Activated naive CD4-positive, alpha-beta T cell treated with anti-CD3 and anti-CD28 coated beads, Interleukin-2, amount 50 U/mL, for 72 hours (primary cell): ENCODE measurements at places on chromosomes 5 and 9.

DNA sequence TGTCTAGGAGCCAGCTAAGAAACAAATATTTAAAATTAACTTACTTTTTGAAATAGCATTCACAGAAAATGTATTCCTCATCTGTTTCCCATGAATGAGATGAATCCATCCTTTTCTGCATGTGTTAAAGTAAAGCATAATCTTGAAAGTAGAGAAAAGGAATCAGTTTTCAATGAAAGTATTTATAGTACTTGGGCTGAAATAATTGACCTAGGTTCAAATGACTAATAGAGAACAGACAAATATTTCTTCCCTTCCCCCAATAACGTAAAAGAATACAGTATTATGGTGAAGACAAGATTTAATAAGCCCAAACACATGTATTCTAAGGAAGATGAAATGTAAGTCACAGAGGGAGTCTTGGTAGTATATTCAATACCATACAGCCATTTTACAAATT is 403.5 kb downstream of the ZNF608 start:
- DNase-seq, result no peak

DNA sequence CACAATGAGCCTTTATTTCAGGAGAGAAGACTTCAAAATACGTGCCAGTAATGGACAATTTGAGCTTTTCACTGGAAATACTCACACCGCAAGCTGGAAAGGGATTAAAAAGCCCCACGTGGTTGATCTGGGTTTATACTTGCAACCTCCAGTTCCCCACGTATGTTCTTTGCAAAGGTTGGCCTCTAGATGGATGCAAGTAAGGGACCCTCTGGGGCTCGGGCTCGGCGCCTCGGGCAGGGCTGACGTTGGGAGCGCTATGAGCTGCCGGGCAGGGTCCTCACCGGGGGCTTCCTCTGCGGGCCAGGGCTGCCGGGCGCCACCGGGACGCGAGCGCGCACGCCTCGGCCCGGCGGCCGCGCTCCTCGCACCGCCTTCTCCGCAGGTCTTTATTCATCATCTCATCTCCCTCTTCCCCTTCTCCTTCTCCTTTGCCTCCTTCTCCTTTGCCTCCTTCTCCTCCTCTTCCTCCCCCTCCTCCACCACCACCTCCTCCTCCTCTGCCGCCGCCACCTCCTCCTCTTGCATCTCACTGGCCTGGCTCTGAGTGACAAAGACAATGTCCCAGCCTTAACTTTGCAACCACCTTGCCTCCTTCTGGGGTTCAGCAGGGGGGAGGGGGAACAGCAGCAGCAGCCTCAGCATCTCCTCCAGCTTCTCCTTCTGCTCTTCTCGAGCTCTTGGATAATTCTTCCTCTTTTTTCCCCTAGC is 701 bp upstream of the ZNF462 start:
- DNase-seq, result no peak

DNA sequence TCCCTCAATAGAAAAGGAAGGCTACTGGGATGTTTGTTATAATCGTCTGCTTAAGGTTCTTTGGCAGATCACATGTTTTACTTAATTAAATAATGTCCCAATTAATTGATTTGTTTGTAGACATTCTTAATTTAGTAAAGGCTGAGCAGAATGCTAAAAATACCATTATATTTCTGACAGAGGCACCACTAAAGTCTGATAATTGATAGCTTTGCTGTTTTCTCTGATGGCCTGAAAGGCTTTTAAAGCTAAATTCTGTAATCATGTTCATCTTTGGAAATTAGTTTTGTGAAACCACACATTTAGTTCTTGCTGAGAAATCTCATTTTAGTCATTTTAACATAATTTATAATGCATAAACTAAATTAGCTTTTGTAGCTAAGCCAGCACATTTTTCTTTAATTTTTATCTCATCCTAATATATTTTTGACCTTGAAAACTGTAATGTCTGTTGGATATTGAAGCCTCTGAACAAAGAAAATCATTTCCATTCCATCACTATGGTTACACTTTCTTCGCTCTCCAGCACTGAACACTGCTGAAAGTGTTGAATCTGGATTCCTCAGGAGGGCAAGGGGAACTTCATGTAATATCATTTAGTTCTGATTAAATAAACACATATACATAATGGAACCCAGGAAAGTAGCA is 329.4 kb downstream of the ELAVL2 start:
- DNase-seq, result no peak

DNA sequence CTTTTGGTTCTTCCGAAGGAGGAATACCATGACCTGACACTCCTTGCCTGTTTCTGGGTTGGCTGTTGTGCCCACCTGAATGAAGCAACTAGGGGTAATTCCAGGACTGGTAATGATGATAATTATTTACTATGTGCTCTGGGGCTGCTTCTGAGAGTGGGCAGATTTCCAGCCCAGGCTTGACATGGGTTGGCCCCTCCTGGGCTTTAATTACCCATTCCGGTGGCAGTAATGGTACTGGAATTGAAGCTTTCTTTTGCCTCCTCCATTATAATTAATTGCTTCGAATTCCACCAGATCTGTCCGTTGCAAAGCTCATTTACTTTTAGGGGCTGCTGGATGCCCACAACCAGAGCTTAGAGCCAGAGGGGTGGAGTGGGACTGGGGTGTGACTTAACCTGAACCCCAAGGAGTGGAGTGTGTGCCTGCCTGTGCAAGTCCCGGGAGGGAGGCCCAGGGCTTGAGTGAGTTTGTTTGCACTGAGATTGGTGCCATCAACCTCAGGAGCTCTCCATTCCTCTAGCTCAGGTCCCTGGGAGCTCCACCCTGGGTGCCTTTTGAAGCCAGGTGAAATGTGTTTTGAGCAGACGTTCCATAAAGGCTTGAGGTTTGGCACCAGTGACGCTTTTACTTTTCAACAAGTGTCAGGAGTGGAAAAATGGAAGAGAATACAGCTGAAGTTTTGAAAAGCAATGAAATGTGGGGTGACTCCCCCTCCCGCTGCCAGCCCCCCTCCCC is 214.6 kb downstream of the PDZD2 start:
- DNase-seq, result no peak

- DNase-seq, result no peak
Measured at GRCh38 chr9:124373851-124374250, 41.4 kb downstream of the PSMB7 start.

DNA sequence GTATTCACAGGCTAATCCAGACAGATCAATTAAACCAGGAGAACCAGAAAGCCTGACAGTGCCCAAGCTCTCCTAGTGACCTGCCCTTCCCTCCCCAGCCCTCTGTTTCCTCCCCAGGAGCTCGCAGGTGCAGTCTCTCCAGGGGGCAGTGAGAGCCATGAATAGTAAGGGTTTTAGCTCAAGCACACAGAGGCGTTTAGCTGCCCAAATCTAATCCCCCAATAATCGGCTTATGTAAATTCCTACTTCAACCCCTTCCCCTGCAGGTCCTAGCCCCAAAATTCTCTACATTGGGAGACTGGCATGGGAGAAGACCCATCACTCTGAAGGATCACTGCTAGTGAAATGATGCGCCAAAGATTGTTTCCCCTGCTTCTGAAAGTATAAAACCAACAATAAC is 10.5 kb upstream of the TAL2 start:
- DNase-seq, result no peak

GRCh38 chr9:849431-849830 is 7.9 kb downstream of the DMRT1 start:
- no peak for DNase-seq

- no peak for DNase-seq
Measured at GRCh38 chr5:126015235-126016181, 407.7 kb upstream of the GRAMD2B start.

DNA sequence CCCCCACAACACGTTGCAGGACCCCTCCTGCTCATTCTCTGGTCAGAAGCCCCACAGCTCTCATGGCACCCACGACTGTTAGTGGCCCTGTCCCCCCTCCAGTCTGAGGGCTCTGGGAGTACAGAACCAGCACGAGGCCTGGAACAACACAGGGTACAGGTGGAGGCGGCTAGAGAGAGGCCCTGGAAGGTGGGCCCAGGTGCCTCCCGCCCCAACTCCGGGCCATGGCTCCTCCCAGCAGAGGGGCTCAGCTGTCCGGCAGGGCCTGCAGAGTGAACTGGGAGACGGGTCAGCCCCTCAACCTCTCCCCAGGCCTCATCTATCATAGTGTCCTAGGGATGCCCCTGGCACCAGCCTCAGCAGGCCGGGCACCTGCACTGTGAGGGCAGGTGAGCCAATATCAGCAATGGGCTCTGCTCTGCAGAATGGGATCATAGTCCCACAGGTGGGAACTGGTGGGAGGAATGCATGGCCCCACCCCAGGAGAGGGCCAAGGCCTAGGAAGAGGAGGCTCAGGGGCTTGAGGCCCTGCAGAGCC is 58.6 kb downstream of the BARX1 start:
- DNase-seq, result no peak

DNA sequence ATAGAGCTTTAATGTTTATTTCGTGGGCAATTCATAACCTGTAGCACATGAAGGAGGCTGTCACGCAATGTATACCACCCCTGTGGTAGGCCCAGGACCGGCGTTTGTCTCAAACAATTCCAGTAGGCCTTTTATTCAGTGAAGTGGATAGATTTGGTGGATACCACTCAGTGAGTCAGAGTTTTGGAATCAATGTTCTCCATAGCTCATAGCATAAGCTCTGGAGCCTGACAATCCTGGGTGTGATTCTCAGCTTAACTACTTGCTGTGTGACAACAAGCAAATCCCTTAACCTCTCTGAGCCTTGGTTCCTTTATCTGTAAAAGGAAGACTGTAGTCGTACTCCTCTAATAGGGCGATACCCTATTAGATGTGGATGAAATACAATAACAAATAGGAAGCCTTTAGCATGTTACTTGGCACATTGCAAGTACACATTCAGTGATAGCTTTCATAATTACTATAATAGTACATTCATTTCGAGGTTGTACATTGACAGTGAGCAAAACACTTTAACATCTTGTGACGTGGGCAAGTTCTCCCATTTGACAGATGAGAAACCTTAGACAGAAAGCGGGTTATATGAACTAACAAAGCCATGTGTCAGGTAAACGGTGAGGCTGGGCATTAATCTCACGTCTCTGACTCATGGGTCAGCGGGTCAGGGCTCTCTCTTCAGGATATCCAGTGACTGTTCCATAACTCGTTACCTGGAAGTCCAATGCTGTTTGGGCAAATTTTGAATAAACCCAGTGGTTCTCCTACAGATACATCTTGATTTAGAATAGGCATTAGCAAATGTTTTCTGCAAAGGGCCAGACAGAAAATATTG is 130.8 kb downstream of the C9orf152 start:
- no peak for DNase-seq

DNA sequence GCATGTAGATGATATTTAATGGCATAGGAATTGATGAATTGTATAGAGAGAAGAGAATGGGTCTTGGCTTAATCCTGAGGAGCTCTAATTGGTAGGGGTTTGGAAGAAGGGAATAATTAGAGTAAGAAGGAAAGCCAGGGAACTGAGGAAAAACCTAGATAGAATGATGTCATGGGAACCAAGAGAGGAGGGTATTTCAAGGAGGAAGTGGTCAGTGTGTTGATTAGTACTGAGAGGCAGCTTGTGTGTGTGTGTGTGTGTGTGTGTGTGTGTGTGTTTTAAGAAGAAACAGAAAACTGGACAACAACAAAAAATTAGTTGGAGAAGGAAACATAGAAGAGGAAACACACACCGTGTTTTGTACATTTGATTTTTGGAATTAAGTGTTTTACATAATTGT is 42.8 kb downstream of the MAST4 start:
- DNase-seq, result no peak

DNA sequence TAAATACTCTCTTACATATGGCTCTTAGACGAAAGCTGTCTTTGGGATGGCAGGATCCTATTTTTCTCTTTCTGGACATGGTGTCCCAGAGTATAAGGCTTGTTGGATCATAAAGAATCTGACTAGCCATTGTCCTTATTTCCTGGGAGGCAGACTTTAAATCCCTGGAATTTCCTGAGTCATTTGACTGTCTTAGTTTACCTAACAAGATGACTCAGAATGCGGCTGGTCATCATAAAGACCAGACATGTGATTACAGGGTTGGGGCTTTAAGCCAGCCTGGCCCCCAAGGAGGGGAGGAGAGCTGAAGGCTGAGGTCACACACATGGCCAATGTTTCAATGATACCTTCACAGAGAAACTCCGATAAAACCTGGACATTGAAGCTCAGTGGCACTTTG is 37.2 kb downstream of the FAM240B start:
- no peak for DNase-seq

GRCh38 chr9:89536600-89536999 is 38.7 kb upstream of the SEMA4D start:
- DNase-seq, result no peak

DNA sequence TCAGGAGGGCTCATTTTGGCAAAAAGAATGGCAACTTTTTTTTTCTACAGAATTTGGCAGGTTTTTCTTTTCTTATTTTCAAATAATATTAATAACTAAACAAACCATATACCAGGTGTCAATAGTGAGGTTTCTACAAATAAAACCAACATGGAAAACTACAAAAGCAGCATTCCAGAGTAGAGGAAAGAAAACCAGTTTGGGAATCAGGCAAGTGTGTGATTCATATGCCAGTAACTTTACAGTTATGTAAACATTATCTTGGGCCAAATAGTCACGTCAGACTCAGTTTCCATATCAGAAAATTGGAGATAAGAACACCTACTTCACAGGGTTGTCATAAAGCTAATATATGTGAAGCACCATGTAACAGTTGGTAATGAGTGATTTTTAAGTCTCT is 51.7 kb downstream of the FBXW11 start:
- no peak for DNase-seq

DNA sequence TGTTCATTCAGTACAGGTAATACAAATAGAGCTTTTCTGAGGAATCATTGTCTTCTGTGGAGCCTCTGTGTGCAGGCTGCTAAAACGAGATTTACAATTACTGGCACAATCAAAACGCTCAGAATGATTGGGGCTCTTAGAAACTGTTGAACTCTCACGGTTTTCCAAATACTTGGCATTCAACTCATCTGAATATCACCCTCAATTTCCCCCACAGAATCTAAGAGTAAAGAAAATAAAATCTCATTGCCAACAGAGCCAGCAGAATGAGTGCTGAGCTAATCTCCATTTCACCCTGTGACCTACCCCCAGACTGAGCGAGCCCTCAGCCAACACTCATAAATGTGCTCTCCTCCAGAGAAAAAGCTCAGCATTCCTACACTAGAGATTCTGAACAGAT is 35.3 kb upstream of the TMED7 start:
- no peak for DNase-seq

DNA sequence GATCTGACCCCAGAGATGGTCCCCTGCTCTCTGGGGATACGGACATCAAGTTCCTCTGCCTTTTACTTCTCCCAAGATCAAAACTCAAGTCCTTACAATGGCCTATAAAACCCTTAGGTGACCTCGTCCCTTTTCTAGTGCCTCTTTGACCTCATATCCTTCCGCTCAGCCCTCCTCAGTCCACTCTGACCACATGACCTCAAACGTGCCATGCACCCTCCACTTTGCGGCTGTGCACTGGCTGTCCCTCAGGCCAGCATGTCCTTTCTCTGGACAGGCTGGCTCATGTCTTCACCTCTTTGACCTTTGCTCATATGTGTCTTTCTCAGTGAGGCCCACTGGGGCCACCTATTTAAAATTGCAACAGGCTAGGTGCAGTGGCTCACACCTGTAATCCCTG is 14.7 kb downstream of the TRMO start:
- no peak for DNase-seq
